Activated T-cell treated with anti-CD3 and anti-CD28 coated beads, Interleukin-2, amount 50 U/mL, for 72 hours (primary cell): ENCODE measurements at places on chromosomes 2 and 18.

DNA sequence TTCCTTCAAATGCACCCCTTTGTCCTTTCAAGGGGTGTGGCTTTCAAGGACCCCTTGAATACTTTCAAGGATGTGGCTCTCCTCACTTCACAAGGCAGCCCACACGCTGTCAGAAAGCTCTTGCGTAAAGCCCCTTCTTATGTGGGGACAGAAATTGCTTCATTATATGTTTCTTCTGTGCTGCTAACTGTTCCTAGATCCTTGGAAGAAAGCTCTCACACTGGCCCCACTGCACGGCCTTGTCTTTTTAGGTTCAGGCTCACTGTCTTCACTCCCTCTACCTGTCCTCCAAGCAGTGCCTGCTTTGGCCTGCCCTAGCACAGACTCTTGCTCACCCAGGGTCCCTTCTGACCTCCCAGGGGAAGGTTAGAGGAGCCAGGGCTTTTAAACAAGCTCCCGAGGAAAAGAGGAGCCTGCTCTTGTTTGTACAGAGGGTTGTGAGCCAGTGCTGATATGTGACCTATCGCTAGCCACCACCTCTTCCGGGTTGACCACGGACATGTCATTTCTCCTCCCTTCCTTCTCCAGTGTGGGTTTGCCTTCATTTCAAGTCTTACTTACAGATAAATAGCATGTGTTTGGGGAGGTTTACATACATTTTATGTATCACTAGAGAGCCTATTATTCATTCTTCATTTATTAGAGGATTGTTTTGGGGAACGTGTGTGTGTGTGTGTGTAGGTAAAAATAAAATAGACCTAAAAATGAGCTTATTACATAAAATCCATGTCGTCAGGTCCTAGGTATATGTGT, 94.7 kb downstream of the RTN4 start:
- no peak for DNase-seq

DNA sequence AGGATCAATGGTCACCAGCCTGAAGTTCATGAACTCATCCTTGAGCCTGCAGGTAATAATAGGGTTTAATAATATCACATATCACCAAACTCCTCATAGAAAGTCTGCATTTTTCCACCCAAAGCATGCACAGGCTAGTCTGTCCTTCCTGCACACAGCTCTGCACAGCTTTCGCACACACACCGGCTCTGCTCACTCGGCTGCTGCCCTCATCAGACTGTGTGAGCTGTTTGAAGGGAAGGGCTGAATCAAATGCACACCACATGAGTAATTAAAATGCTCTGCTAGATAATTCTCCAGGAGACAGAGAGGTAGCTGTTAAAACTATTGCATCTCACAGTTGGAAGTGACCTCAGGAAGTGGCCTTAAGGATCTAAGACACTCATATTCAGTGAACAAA, 108.4 kb upstream of the YPEL5 start:
- no peak for DNase-seq

- DNase-seq, result no peak
These were observed 728.8 kb upstream of the PIK3C3 start for GRCh38 chr18:41226186-41226585.

- DNase-seq, result no peak
These were observed 155.4 kb downstream of the NRP2 start for GRCh38 chr2:205837663-205838062.

GRCh38 chr2:173955867-173956266, 9.3 kb downstream of the SP3 start:
- DNase-seq, result no peak

DNA sequence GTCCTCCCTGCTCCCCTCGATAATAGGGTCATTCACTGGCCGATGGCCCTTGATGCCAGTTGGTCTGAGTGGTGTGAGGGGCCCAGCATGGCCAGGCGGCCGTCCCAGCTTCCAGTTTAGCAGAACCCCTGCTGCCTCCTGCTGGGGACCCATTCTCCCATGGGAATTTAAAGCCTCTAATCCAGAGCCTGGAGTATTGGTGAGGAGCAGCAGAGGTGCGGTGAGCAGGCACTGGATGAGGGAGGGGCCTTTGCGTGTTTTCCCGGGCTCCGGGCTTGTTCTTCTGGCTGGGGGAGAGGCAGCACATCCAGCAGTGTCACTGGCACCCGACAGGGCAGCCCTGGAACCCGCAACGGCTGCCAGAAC, 17.4 kb downstream of the KCNIP3 start:
- no peak for DNase-seq

DNA sequence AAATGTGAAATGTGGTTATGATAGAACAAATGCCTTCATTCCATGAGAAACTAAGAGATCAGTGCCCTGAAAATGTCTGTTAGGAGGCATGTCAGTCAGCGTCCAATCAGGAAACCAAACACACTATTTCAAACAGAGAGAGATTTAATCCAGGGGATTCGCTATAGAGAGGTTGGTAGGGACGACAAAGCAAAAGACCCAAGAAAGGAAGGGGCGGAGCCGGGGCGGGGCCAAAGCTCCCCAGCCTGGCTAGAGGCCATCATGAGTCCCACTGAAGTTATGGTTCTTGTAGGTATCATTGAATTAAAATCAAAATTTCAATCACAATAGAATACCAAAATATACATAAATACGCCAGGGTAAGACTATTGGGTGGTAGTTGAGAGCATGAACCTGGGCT, 32.9 kb upstream of the RNF149 start:
- DNase-seq, result peak; percentile 41
